ENCODE measurements at places on chromosomes 11 and 22.

DNA sequence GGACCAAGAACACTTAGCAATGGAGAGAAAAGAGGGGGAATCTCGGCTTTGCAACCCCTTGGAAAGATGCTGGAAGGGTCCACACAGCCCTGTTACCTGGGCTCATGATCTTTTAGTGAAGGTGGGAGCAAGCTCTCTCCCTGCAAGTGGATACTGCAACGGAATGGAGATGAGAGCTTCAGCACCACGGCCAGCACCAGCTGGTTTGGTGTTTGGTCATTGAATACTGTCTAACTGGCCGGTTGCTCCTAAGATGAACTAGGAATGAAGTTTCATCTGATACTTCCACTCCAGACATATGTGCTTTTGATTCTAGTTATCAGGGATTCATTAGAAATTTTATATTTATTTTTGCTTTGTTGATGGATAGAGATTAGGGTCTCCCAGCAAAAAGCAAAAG is 16.3 kb downstream of the HTR3A start:
- DNase-seq: no peak

- DNase-seq: no peak
Measured at GRCh38 chr22:35549328-35549727, 8.7 kb downstream of the RASD2 start.

- no peak for DNase-seq
Measured at GRCh38 chr11:64231546-64231945, 1.2 kb downstream of the DNAJC4 start.

DNA sequence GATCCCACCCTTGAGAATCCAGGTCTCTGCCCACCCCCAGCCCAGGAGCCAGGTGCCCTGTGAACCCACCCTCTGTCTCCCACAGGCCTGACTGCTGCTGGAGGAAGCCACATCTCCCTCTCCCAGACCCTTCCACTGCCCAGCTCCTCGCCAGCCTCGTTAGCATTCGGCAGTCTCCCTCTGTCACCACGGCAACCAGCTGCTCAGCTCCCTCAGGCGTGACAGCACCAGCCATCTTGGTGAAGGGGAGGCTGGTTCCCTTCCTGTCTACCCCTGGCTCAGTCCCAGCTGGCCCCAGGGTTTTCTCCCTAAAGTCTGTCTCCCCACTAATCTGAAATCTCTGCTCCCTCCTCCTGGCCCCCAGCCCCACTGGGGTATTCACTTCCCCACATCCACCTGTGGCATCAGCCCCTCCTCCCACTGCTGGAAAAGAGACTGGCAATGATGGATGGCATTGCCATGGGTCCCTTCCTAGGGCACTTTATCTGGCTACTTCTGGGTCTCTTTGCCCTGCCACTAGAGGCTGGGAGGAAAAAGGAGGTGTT is 28.1 kb downstream of the NRXN2 start:
- no peak for DNase-seq

DNA sequence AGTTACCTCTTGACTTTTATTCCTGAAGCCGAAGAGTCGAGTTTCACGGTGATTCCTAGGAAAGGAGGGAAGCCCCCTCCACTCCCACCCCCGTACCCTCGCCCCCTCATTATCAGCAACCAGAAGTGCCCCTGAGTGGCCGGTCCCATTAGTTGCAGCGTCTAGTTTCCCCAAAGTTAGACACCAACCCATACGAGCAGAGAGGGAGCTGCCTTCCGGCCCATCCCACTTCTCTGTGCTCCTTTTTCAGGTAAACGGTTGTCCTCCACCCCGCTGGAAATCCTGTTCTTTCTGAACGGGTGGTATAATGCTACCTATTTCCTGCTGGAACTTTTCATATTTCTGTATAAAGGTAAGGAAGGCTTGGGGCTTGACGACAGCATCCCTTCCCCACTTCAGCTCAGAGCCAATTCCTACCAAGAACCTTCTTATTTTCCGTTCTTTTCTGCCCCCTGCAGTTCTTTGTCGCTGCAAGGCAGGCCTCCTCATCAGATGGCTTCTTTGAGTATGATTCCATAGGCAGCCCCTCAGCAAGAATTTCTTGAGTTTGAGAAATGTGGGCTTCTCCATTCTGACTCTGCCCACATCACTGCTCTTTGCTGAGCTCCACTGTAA is 701 bp downstream of the TMEM216 start:
- DNase-seq: peak; percentile 2

GRCh38 chr11:70420008-70420464 is 21.7 kb downstream of the CTTN start:
- DNase-seq: no peak

GRCh38 chr11:65187146-65187675 is 5.5 kb downstream of the CAPN1 start:
- DNase-seq: no peak

- DNase-seq: no peak
Measured at GRCh38 chr22:32570501-32570900, 95.9 kb downstream of the FBXO7 start.

- no peak for DNase-seq
Measured at GRCh38 chr11:4065601-4066377, 28.8 kb upstream of the RRM1 start.

- DNase-seq: no peak
Measured at GRCh38 chr11:76185931-76186401, 20.3 kb downstream of the WNT11 start.

GRCh38 chr22:17903564-17904295 is 120.6 kb downstream of the MICAL3 start:
- no peak for DNase-seq

DNA sequence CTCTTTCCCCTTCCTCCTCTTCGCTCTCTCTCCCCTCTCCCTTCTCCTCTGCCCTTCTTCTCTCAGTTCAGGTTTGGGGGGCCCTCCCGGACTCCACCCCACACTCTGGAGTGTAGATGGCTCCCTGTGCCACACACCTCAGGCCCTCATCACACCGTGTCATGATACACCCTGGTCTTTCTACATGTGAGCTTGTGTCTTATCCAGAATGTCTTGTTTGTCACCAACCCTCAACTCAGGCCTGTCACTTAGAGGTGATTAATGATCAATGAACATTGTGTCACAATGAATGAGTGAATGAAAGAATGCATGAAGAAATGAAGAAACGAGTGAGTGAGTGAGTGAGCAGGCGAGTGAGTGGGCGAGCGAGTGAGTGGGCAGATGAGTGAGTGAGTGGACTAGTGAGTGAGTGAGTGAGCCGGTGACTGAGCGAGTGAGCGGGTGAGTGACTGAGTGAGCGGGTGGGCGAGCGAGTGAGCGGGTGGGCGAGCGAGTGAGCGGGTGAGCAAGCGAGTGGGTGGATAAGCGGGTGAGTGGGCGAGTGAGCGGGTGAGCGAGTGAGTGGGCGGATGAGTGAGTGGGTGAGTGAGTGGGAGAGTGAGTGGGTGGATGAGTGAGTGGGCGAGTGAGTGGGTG is 33.8 kb downstream of the CAPN1 start:
- DNase-seq: no peak

DNA sequence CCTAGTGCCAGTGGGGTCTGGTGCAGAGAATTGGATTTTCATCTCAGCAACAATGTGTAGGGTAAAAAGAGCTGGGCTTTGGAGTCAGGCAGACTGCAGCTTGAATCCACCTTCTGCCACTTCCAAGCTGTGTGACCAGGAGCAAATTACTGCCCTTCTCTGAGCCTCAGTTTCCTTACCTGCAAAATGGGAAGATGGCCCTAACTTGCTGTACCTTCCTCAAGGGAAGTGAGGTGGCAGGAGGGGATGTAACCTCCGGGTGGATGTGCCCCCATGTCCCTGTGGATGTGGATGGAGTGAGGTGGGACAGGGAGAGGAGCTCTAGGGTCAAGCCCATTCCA is 90.9 kb downstream of the CACNA1I start:
- DNase-seq: no peak

GRCh38 chr22:29096736-29097669 is 24.2 kb downstream of the KREMEN1 start:
- DNase-seq: no peak

- DNase-seq: peak; percentile 87
Measured at GRCh38 chr11:75388386-75389275, 10.7 kb upstream of the RPS3 start.

GRCh38 chr11:120121914-120122473 is 15.9 kb downstream of the TRIM29 start:
- DNase-seq: no peak

GRCh38 chr11:109885006-109885405 is 208.2 kb upstream of the ZC3H12C start:
- DNase-seq: no peak

DNA sequence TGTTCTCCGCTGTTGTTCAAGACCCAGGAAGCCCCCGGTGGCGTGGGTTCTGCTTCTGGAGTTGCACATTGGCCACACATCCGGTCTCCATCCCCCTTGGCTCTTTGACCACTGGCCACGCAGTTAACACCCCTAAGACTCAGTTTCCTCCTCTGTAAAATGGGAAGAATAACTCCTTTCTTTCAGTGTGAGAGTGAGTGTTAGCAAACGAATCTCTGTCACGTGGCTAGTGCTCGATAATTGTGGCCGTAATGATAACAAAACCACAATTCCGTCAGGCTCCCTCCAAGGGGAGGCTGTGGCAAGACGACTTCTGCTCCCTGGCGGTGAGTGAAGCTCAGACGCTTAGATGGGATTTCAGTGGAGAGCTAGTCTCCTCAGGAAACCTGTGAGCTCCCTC is 315.2 kb upstream of the B3GAT1 start:
- no peak for DNase-seq

DNA sequence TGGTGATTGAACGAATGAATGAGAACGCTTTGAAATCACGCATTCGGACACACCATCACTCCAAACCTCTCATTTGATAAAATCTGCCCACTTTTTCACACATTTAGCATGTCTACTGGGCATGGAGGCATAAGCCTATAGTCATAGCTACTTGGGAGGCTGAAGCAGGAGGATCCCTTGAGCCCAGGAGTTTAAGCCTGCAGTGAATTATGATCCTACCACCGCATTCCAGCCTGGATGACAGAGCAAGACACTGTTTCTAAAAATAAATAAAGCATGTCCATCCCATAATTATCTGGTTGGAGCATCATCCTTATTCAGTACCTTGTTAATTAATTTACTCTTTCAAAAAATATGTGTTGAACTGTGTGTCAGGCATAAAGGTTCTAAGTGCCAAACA is 3.3 kb upstream of the PICALM start:
- DNase-seq: no peak

- DNase-seq: peak; percentile 95
Measured at GRCh38 chr11:65425105-65425970, 2.7 kb downstream of the NEAT1 start.

DNA sequence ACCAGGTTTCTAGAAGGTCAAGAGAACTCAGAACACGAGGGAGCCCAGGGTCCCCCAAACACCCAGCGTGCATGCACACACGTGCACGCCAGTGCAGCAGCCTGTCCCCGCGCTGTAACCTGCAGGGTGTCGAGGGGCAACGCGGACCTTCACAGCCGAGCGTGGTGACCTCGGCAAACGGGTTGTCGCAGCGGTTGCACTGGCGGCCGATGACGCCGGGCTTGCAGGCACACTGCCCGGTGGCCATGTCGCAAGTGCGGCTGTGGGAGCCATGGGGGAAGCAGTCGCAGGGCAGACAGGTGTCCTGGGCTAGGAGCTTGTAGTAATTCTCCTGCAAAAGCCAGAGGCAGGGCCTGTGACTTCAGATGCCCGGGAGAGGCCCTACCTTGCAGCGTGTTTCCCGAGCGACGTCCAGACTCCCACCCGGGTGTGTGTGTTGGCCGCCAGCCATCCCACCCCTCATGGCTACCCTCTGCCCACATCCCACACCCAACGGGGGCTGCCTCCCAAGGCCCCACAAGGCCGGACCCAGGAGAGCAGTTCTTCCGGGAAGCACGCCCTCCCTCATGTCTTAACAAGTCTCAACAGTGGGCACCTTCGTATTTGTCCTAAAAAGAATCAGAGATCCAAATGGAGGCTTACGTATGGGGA is 56.1 kb downstream of the TRMU start:
- no peak for DNase-seq

DNA sequence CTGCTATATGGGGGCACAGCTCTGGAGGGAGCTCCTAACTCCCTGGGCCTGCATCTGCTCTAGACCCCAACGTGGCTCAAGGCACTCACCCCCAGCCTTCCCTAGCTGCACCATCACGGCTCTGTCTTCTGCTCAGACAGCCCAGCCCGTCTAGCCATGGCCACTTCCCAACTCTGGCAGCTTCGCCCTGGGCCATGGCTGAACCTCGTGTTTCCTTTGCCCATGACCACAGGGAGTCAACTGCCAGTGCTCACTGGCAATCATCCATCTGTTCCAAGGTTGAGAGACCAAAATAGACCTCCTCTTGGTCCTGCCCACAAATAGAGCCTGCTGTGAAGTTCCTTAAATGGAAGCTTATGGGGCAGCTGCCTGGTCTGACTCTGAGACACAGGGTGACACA is 5.4 kb downstream of the LMO1 start:
- no peak for DNase-seq

DNA sequence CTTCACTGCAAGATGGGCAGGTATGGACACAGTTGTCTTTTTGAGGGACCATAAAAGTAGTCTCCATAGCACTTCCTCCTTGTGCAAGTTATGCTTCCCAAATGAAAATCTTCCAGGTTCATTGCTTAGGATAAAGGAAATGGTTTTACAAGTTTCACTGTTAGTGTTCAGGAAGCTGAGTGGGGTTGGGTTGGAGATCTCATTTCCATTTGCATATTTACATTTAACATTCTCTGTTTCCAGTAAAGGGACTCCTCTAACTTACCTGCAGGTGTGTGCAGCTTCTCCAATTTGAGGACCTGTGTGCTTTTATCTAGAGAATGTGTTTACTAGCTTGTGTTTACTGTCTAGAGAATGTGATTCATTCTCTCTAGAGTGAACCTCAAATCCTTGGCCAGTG is 141.3 kb upstream of the POU2AF2 start:
- DNase-seq: no peak

- DNase-seq: no peak
Measured at GRCh38 chr11:41779401-41779960, 320.0 kb upstream of the LRRC4C start.

GRCh38 chr22:21633481-21633880 is 921 bp downstream of the CCDC116 start:
- DNase-seq: no peak

DNA sequence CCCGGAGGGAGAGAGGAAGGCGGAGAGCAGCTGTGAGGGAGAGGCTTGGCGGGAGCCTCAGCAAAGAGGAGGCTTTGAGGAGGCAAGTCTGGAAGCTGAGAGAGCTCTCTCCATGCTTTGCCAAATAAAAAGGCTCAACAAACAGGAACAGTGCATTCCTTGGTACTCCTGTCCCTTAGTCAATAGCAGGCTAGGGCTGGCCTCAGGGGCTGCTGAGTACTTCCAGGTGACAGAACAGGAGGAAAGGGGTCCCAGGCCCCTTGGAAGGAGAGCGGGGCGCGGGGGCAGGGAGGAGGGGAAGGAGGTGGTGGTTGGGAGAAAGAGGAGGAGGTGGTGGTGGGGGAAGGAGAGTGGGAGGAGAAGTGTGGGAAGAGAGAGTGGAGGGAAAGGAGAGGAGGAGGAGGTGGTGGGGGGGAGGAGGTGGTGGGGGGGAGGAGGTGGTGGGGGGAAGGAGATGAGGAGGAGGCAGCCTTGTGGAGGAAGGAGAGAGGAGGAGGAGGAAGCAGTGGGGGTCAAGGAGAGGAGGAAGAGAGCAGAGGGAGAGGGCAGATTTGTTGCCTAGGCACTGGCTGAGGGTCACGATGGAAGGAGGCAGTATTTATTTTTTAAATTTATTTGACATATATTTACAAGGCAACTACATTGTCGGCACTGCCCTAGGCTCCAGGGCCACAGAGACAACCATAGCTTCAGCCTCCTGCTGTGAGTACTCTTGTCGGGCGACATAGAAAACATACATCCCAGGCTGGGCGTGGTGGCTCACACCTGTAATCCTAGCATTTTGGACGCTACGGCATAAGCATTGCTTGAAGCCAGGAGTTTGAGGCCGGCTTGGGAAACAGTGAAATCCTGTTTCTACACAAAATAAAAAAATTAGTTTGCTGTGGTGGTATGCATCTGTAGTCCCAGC is 74.2 kb upstream of the ZBED5 start:
- DNase-seq: no peak

GRCh38 chr22:21064917-21065864 is 19.4 kb downstream of the LRRC74B start:
- DNase-seq: no peak

Measured in CD4-positive, alpha-beta T cell treated with Interferon alpha-2 for 1 hour (primary cell).